Ascending aorta (tissue), 2 donors: ENCODE measurements at places on chromosomes 2 and 18.

- DNase-seq = peak; percentile 75
Measured at GRCh38 chr2:217371781-217372213, 511.9 kb upstream of the TNP1 start.

DNA sequence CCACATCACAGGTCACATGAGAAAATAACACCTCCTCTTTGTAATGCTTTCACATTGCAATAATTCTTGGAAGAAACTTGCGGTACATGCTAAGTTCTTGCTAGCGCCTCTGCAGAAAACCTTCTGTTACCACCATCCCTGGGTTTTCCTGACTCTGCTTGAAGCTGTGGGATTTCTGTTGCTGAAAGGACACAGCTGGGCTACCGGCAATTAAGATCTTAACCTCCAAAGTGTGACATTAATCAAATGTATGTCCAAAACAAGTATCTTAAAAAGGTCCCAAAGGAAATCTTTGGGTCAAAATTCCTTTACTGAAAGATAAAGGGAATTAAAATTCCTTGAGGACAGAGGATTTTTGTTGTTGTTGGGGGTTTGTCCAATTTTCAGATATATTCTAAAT is 7.5 kb downstream of the CCBE1 start:
- DNase-seq = no peak

- DNase-seq = no peak
Measured at GRCh38 chr2:80971-81736, 34.8 kb upstream of the FAM110C start.

GRCh38 chr2:234643407-234643806 is 146.5 kb upstream of the ARL4C start:
- DNase-seq = no peak

- no peak for DNase-seq
Measured at GRCh38 chr2:72114693-72115051, 33.0 kb downstream of the CYP26B1 start.

GRCh38 chr2:182729710-182730339 is 13.8 kb downstream of the DNAJC10 start:
- no peak for DNase-seq

DNA sequence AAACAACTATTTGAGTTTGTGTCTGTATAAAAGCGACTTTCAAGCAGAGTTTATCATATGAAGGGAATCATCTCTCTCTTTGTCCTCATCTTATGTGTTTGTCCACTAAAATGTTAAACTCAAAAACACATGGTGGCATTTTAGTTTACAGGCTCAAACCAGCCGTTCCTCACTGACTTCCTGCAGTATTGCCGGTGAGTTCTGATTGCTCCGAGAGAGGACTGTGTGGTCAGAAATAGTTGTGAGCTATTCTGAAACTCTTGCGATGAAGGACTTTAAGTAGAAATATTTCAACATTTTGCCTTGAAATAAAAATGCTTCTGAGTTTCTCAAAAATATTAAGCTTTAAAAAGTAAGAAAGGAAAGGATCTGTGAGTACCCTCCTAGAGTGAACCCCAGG is 163.2 kb upstream of the CAVIN2 start:
- no peak for DNase-seq

- no peak for DNase-seq
Measured at GRCh38 chr2:231168460-231169139, 29.8 kb upstream of the ARMC9 start.

GRCh38 chr18:36124841-36125240 is 4.3 kb downstream of the SLC39A6 start:
- no peak for DNase-seq

DNA sequence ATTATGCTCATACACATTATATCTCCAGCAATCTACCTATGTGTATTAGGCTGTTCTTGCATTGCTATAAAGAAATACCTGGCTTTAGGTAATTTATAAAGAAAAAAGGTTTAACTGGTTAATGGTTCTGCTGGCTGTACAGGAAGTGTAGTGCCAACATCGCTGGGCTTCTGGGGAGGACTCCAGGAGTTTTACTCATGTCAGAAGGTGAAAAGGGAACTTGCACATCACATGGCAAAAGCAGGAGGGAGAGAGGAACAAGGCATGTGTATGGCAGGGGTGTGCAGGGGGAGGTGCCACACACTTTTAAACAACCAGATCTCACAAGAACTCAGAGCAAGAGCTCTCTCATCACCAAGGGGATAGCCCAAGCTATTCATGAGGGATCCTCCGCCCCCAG is 715.4 kb upstream of the ZEB2 start:
- DNase-seq = no peak

GRCh38 chr2:105371810-105372209 is 27.0 kb downstream of the FHL2 start:
- no peak for DNase-seq

- DNase-seq = no peak
Measured at GRCh38 chr2:231661422-231662027, 46.8 kb upstream of the PTMA start.

DNA sequence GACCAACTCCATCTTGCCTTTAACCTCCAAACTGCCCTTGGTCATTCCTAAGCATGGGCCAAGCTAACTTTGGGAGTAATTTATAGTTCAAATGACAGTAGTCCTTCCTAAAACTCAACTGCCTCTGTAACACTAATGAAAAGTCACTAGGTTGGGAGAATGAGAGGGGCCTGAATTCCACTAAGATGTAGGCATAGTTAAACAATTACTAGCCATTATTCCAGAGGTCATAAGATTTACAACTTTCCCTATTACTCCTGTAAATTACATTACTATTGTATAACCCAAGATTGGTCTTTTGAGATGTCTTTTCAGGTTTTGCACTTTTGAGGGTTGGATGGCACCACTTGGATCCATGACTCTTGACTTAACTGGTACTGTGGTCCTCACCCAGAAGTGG is 94.6 kb downstream of the SPP2 start:
- DNase-seq = no peak

GRCh38 chr2:16296331-16297250 is 356.2 kb downstream of the MYCN start:
- DNase-seq = no peak

- DNase-seq = no peak
Measured at GRCh38 chr2:78648558-78648957, 376.9 kb upstream of the REG3G start.

- DNase-seq = no peak
Measured at GRCh38 chr2:3494984-3495666, 24.2 kb downstream of the ADI1 start.

- no peak for DNase-seq
Measured at GRCh38 chr2:104863468-104864279, 9.8 kb downstream of the POU3F3 start.

DNA sequence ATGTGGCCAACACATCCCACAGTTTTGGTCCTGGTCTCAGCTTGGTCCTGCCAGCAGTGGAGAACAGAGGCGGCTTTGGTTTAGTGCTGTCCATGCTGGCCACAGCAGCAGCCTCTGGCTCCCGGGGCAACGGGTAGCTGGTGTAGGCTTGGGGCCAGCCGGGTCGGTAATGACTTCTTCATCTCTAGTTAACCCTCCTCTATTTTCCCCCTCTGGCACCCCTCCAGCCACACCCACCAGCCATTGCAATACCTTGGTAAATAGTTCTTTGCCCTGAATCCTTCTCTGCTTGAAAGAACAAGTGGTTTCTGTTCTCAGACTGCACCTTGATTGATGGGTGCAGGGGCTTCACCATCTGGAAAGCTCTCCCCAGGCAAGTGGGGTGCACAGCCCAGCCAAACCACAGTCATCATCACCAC is 31.7 kb upstream of the ZNF396 start:
- DNase-seq = no peak

DNA sequence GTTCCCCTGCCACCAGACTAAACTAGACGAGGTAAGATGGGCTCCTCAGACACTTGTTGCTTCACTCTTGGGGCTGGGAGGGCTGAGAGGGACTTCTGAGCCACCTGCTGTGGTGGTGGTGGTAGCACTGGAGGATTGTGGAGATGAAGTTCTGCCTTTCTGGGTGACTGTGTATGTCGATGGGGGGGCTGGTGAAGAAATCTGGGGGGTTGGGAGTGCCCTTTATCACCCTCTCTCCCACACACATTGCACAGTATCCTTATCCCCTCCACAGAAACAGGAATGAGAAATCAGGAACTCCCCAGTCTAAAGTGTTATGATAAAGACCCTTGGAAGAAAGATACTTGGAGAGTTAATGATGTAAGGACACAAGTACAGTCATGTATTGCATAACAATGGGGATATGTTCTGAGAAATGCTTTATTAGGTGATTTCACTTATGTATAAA is 38.5 kb downstream of the HK2 start:
- DNase-seq = no peak

DNA sequence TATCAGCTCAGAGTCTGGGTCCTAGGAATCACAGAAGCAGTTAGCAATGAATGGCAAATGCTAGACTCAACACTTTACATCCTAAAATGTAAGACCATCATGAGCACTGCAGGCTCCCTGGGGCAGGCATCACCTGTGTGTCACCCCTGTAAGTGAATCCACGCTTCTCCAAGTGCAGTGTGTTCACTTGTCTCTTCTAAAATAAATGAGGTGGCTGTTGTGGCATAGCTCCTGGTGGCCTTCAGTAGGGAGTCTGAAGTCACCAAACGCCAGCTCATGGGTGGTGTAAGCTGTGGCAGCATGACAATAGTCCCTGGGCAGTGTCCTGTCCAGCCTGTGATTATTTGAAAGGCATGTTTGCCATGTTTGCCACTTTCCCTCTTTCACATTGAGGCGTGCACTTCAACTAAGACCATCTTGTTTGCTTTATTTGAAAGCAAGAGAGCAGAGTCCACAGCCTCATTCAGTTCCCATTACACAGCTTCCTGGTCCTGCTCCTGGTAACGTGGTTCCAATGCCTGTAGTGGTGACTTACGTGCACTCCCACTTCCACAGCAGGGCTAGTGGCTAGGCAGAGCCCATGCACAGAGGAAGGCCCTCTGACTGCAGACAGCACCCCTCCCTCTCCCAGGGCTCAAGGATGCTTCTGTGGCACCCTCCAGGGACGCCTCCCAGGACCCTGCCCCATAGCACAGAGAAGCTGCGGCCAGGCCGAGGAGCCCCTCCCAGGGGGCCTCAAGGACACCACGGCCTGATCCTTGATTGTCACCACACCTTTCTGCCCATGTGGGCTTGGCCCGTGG is 24.3 kb downstream of the COA5 start:
- no peak for DNase-seq

GRCh38 chr18:62017618-62018017 is 124.8 kb upstream of the RNF152 start:
- no peak for DNase-seq

- no peak for DNase-seq
Measured at GRCh38 chr2:166417669-166418068, 41.9 kb upstream of the SCN9A start.

DNA sequence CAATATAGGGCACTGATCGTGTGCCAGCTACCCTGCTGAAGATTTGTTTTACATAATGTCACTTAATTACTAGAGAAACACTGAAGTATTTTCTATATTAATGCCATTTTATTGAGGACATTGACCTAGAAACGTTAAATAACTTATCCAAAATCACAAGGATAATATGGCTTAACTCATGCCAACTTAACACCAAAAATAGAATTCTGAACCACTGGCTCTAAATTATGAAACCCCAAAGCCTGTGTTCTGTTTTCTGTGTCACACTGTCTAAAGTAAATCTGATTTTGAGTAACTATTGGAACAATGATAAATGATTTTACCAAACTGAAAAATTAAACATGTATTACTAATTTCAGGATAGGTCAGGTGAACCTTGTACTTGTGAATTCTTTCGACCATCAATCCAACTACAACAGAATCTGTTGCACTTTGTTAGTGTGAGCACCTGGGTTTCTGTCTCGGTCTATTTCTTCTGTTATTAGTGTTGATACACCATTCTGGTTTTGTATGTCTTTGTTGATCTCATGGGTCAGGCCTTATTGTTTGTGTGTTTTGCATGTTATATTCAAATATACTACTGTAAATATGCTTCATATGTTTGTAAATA is 48.2 kb upstream of the CCDC141 start:
- no peak for DNase-seq

DNA sequence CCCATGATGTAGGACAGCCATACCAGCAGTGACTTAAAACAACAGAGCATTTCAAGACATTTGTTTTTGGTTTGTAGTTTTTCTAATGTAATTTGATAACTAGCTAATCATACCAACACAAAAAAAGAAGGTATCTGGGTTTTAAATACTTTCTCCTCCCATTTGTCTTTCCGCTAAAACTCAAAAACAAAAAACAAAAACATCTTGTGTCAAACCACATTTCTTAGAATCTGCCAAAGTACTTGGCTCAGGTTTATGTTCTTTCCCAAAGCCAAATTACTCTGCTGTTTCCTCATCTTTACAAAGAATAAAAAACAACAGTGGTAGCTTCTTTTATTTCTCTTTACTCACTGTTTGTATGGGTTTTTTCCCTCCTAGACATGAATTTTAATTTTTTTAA is 71.5 kb downstream of the GREB1L start:
- DNase-seq = no peak

DNA sequence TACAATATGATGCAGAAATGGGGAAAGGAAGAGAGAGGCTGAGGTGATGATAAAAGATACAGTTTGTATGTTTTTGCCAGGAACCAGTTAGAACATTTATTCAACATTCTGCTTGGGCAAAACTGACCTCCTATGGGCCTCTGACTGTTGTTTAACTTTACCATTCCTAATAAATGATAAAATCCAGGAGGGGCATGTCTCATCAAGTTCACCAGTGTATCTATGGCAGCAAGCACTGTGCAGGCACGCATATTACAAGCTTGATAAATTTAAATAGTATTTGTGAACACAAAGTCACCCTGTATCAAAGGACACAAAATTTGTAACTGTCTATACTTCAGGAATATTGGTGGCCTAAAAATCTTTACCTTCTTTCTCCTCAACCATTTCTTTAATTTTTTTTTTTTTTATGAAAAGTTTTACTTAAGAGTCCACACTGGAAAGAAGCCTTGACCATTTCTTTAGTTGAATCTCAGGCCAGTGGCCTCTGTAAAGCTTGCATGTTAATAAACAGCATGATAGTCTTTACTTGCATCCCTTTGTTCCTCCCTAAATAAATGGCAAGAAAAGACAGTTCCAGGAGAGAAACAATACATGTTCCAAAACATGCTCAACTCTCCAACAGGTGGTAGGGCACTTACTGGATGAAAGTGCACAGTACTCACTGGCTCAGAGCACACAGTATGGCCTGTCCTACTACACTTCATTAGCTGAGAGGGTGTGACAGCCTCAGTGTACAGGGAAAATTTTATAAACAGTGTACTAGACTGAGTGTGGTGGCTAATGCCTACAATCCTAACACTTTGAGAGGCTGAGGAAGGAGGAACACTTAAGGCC is 52.3 kb downstream of the SOS1 start:
- no peak for DNase-seq

- no peak for DNase-seq
Measured at GRCh38 chr2:161166538-161167409, 6.5 kb downstream of the TANK start.

DNA sequence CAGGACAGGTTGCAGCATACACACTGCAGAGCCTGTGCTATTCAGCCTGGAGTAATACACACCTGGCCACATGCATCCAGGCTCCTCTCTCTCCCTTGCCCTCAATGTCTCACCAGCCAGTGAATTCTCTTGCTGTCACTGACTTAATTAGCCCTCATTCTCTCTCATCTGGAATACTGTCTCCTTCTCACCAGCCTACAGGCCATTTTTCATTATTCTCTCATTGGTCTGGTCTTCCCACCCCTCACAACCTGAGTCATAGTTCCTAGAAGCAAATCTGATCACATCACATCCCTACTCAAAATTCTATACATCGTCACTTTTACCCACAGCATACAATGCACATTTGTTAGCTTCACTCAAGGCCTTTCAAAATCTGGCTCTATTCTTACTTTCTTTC is 333.1 kb downstream of the PIK3C3 start:
- no peak for DNase-seq

GRCh38 chr2:168116448-168116847 is 130.9 kb downstream of the STK39 start:
- DNase-seq = no peak

- DNase-seq = peak; percentile 63
Measured at GRCh38 chr2:41927581-41928264, 120.1 kb upstream of the PKDCC start.
